ENCODE measurements at places on chromosomes 4 and X. TPM values are rescaled to one million over a fixed set of nuclear protein-coding genes. Genes with fewer than 3 reads are reported as not detected.

DNA sequence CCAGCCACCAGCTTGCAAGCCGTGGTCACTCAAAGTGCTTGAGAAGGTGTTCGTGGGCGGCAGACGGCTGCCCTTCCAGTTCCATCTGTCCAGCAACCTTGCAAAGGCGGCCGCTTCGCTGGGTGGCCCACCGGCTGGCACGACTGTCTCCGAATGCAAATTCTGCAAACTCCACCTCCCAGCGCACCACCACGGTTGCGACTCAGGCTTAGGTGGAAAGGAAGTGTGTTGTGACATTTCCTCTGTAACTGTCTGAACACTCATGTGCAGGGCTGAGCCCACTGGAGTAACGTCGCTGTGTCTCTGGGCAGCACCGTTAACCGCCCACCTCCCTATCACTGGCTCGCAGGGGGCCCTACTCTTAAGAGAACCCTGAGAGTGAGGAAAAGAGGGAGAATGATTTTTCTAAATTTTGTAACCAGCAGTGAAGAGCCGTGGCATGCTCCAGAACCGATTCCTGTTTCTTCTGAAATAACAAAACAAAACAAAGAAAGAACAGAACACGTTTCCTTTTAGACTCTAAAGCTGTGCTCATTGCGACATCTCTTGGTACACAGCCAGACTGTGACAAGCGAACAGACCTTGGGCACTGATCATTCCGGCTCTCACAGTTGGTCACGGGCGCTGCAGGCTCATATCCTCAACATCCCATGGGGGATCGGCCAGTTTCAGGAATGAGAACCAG lies at the start of gene P2RY8:
TSS of gene P2RY8 (minus strand) at position 155 of the 685 bp plus-strand sequence. CDS start 70,627 bp downstream, outside the sequence.
- no peak within 1 kb of the TSS for H3K27ac ChIP-seq
- DNase-seq = no peak
- H3K36me3 ChIP-seq = no peaks in the 10 kb centered on the region

- H3K27me3 ChIP-seq = no peaks in the 10 kb centered on the region
- peaks cover 11% of the 10 kb centered on the region for H3K36me3 ChIP-seq
- peaks cover 26% of the 10 kb centered on the region for H3K4me1 ChIP-seq
- DNase-seq = no peak
- peak overlapping the region; percentile 9 for H3K4me3 ChIP-seq
- H3K27ac ChIP-seq = peak overlapping the region; percentile 63
Observed at GRCh38 chr4:38805530-38806145, 1.0 kb upstream of the TLR1 start.

The UGT8 gene
- total RNA-seq = 7.5 TPM

The DSPP gene
- not detected for total RNA-seq

The SLC30A9 gene
- 67.3 TPM for total RNA-seq

The NHSL2 gene
- total RNA-seq = 3.4 TPM

All from progenitor cell of endocrine pancreas (in vitro differentiated cells).